ENCODE measurements at places on chromosomes 1 and 21. TPM values are rescaled to one million over a fixed set of nuclear protein-coding genes. Genes with fewer than 3 reads are reported as not detected.

Gene DMBX1
- total RNA-seq = not detected

Gene ELK4
- total RNA-seq = 11.6 TPM

DNA sequence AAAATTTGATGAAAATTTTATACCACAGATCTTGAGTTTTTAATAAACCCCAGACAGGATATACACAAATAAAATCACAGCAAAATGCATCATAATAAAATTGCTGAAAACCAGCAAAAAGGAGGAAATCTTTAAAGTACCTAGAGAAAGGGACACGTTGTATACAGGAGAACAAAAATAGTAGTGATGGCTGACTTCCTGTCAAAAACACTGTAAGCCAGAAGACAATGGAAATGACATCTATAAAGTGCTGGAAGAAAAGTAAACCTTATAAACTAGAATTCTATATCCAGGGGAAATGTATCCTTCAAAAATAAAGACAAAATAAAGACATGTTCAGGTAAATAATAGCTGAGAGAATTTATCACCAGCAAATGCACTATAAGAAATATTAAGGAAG, 14.6 kb upstream of the PTGFRN start:
- DNase-seq = no peak

Gene SPTA1
- total RNA-seq = 10.2 TPM

- no peak for DNase-seq
These were observed 629.3 kb upstream of the NEGR1 start for GRCh38 chr1:72911656-72912055.

GRCh38 chr1:84795966-84796600, 96.9 kb downstream of the LPAR3 start:
- no peak for DNase-seq

Gene SAMSN1
- 10.0 TPM for total RNA-seq

- DNase-seq = no peak
These were observed 102.8 kb upstream of the COL11A1 start for GRCh38 chr1:103211073-103211472.

GRCh38 chr1:28591708-28592320, at the start of gene RAB42:
Gene RAB42, plus strand, starts transcription at chr1:28592265. Its CDS starts 247 bp downstream, at chr1:28592512.
- peak; percentile 36 for DNase-seq

Measured in hematopoietic multipotent progenitor cell (in vitro differentiated cells).